ENCODE measurements at places on chromosomes 5 and 9.

- no peak for DNase-seq
Measured at GRCh38 chr5:1053391-1054017, 44.9 kb downstream of the NKD2 start.

DNA sequence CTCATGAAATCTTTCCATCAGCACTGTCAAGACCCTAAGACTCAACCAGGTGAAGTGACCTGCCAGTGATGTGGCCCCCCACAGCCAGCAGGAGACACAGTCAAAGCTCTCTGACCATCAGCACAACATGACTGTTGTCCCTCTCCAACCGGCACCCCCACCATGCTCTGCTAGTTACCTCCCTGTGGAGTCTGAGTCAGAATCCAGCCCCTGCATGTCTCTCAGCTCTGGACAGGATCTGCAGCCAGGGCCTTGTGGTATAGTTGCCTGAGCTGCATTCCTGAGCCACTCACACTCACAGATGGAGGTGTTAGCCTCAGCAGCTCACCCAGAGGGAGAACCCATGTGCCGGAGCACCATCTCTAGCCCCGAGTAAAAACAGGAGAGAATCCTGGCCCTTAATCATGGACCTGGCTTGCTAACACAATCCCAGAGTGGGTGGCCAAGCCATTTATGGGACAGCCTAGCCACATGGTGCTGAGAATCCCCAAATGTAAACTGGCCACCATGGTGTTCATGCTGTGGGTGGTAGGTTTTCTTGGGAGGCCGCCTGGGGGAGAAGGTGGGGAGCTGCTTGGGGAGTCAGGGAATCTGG, 237.8 kb downstream of the PAPPA start:
- DNase-seq = no peak

DNA sequence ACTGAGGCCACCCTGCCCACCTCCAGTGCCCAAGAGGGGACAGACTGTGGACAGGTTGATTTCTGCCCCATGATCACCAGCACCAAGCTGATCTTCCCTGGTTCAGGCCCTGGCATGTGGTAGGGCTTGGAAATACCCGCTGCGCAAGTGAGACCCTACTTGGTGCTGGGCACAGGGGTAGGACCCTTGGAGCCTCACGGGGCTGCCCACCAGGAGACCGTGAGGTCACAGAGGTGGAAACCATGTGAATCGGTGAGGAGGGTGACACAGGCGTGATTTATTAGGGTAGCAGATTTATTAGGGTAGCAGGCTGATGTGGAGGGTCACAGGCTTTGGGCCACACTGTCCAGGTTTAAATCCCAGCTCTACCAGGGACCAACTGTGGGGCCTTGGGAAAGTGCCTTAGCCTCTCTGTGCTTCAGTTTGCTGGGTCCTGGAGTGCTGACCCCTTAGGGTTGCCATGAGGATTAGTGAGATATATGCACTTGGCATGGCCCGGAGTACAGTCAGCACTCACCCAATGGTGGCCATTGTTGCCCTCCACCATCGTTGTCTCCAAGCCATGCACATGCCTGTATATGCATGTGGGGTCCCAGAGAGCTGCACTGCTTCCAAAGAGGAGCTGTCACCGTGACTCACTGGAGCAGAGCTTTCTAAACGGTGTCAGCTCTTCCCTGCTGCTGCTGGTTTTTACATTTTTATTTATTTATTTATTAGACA, 20.9 kb upstream of the DUSP1 start:
- DNase-seq = no peak

DNA sequence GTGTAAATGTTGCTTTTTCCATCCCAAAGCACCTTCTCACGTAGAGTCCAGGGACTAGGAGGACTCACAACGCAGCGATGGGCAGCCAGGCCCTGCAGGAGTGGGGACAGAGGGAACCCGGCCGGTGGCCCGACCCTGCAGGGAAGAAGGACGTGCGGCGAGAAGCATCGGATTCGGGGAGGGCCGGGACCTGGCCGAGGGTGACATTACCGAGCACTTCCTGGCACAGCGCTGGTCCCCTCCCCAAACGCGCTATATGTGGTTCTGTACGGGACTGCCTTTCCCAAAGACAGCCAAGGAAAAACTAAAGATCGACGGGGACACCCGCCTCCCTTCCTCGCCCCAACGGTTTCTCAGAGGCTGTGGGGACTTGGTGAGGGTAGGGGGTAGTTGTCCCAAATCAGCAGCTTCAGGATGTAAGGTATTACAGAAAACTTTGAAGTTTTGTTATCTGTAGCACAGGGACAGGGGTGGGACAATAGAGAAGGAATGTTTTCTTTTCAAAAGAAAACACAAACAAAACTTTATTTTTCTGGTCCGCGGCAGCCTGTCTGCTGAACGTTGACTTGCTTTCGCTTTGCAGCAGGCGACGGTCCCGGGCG, 887 bp upstream of the MAP3K1 start:
- no peak for DNase-seq

GRCh38 chr9:75133396-75133795, 45.1 kb downstream of the OSTF1 start:
- DNase-seq = no peak

DNA sequence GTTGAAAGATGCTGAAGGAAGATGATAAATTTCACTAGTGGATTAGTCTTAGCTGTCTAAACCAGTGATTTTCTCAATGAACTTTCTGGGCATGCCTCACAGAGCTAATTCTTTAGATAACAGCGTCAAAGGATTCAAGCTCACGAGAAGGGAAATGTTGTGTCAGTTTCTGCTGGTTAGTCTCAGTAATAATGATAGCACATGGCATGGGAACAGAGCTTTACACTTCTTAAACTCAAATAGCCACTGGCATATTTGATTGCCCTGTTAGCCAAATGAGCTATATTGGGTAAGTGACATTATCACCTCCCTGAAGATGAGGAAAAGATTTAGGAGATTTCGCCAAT, 139.3 kb upstream of the NR3C1 start:
- DNase-seq = no peak

- DNase-seq = peak; percentile 43
Measured at GRCh38 chr9:69919461-69920061, 98.9 kb downstream of the CFAP95 start.

GRCh38 chr5:80408484-80409366, 861 bp downstream of the ZFYVE16 start:
- no peak for DNase-seq

GRCh38 chr9:93301291-93301811, 117.4 kb downstream of the WNK2 start:
- DNase-seq = no peak

- DNase-seq = no peak
Measured at GRCh38 chr9:123642291-123643278, 286.6 kb downstream of the CRB2 start.

DNA sequence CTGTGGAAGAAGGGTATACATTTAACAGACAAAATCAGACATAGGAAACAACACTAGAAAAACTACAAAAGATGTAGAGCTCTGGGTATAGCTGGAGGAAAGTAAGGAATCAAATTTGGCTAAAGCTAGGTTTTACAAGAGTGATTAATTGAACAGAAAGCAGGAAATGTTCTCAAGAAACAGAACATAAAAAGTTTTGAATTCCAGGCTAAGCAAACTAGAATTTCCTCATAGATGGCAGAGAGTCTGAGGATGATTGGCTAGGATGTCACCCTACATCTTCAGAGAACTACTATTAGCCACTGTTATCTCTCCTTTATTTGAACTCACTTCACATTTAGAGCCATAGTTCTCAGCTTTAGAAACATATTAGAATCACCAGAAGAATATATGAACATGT, 502.1 kb upstream of the PAPPA start:
- no peak for DNase-seq

DNA sequence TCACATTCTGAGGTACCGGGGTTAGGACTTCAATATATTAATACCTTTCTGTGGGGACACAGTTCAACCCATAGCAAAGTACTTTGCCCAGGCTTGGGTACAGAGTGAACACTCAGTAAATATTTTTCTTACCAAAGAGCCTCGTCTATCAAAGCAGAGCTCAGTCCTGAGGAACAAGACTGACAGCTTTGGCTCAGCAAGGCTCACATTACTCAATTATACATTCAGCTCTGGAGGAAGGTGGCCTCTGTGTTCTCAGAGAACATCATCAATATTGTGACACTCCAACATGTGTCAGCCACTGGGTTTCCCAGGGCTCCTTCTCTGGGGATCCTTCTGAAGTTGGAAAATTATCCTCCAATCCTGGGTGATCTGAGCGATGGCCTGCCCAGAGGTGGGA, 186.4 kb downstream of the NMUR2 start:
- no peak for DNase-seq

DNA sequence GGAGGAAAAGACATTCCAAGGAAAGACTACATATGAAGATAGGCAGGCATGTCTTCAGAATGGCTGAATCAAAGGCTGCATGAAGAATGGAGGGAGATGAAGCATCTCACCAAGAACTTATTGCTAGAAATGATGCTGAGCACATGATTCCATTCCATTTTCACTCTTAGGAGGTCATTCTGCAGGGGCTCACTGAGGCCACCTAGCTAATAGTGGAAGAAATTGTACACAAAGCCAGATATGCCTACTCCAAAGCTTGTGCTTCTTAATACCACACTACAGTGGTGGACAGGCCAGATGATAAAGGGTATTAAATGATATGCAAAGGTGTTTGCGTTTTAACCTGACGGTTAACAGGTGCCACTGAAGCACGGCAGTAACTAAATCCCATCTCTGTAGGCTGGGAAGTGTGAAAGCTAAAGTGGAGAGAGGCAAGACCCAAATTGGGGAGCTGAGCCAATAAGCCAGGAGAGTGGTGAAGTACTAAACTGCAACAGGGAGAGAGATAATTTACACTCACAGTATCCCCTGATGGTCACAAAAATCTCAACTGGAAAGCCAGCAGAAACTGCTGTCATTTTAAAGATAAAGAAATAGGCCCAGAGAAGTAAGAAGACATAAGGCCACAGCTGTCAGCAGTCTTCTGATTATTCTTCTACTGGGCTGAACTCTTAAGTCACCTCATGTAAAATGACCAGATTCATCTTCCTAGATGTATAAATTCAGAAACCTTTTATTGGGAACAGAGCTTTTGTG, 14.6 kb downstream of the NDUFA8 start:
- DNase-seq = no peak

- no peak for DNase-seq
Measured at GRCh38 chr5:60538426-60538825, 161.5 kb downstream of the DEPDC1B start.

DNA sequence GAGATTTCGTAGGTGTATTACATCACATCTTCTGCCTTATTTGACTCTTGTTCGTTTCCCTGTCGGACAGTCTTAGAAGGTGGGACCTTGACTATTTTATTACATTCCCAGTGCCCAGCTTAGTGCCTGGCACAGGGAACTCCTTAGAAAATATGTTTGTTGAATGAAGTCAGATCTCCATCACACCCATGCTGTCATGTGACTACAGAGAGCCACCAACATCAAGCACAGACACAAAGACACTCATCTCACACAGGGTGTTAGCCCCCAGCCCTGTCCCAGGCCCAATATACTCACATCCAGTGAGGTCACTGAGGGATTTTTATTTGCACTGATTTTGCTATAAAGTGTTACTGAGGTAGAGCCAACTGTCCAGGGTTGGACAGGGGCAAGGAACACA, 692 bp upstream of the SRA1 start:
- no peak for DNase-seq

DNA sequence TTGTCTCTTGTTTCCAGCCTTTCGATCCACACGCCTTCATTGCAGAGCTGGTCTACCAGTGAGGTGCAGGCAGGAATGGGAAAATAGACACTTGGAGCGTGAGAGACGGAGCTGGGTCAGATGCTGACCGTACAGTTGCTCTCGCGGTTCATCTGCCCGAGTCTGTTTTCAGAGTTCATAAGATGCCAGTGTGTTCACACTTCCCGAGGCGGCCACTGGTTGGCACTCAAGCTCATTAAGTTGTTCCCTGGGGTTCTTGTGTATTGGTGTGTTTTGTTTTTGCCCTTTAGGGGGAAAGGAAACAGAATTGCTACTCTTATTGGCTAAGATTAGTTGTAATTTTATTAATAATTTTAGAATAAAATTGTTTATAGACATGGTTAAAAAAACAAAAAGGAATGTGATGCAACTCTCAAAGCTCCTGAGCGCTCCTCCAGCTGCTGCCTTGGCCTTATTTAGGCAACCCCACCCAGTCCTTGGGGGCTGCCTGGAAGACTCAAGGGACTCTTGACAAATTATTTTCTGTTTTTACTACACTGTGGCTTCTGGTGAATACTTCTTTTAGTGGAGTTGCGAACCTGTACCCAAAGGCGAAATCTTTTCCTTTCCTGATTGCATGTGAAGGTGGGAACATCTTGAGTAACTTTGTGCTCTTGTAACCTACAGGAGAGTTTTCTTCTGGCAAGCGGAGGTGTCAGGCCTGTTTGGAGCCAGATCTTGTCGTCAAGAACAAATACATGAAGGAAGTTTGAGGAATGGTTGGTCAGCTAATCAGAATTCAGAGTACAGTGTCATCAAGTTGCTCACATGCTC, 146.1 kb downstream of the MAST4 start:
- DNase-seq = no peak

DNA sequence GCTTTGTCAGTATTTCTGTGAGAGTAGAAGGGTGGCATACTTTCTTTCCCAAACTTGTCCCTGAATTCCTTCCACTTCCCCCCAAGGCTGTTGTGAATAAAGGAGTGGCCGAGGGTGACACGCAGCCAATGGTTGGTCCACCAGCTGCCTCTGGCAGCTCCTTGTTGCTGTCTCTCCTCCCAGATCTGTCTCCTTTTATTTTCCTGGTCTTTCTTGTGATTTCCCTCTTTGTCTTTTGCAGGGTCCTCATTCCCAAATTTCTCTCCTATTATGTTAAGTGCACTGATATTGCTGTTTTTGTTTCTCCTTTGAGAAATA, 137.5 kb upstream of the HMHB1 start:
- DNase-seq = no peak

DNA sequence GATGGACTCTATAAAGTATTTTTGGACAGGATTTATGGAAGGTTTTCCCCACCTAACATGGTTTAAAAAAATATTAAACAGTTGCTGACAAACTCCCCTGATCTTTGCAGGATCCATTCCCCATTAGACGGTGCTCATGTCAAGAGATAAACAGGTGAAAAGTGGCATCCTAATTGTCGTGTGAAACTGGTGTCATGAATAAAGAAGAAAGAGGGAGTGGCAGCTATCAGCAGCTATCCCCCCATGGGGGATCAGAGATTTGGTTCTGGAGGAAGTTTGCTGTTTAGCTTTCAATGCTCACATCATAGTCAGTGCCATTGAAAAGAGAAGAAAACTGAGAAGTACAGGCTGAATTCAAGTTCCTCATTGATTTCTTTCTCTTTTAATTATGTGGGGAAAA, 329.3 kb upstream of the BRINP1 start:
- no peak for DNase-seq

DNA sequence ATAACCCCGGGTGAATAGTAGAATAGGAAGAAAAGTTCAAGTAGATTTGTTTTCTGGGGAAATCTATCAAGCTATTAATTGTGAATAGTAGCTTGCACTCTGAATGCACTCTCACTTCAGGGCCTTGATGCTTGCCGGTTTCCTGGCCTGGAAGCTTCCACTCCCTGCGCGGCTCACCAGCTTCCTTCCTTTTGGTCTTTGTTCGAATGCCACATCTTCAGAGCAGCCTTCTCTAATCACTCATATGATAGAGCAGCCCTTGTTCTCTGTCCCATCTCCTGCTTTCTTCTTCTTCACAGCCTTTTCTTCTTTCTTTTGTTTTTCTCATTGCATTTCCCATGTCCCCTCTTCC, 146.7 kb downstream of the MAST4 start:
- DNase-seq = no peak

- DNase-seq = no peak
Measured at GRCh38 chr9:880725-881124, 39.2 kb downstream of the DMRT1 start.

All from left renal cortex interstitium (tissue), 4 donors.